DMS79 (cell line): ENCODE measurements at places on chromosomes 6 and 20.

DNA sequence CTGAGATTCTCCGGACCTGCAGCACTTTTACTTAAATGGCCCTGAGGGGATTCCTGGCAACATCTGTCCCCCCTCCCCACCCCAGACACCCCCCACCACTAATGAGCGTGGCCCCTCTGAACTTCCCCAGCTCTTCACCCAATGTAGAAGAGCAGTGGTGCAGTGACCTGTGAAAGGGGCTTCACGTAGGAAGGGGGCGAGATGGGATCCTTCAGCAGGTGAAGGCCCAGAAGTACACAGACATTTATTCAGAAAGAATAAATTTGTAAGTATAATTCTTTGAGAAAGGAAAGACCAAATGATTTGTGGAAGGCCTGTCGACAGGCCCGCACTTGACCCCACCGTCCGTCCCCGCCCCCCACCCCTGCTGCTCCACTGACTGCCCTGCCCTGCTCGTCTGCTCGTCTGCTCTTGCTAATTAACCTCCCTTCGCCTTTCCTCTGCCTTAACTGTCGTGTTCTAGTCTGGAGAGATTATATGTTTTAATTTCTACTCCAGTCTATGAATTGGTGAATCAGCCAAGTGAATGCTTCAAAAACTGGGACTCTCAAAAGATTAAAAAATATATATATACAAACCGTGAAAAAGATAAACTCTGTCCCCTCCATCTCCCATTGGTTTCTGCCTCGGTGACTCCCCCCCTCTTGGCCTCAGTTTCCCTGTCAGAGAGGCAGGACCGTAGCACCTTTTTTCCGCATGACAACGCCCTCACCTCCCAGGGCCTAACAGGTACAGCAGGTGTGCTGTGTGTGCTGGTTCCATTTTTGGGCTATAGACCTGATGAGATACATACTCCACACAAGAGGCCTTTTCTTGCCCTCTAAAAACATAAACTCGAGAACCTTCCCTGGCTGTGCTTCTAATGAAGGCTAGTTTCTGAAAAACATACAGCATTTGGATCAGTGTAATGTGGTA is 49.2 kb downstream of the GNAS start:
- no peak for DNase-seq

GRCh38 chr20:10074513-10074912 is 39.7 kb downstream of the ANKEF1 start:
- no peak for DNase-seq

DNA sequence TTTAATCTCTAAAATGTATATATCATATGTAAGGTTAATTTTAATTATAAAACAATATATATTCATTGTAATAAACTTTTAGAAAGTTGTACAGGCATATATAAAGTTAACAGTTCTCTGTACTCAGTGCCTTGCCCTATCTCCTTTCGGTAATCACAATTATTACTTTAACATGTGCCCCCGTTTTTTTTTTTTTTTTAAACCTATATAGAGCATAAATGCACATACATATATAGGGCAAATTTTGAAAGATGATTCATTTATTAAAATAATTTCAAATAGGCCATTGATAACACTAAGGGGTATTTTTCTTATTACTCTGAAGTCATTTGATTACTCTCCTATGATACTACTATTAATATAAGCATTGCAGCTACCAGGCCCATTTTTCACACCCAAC is 1.9 kb downstream of the ASF1A start:
- DNase-seq, result no peak

DNA sequence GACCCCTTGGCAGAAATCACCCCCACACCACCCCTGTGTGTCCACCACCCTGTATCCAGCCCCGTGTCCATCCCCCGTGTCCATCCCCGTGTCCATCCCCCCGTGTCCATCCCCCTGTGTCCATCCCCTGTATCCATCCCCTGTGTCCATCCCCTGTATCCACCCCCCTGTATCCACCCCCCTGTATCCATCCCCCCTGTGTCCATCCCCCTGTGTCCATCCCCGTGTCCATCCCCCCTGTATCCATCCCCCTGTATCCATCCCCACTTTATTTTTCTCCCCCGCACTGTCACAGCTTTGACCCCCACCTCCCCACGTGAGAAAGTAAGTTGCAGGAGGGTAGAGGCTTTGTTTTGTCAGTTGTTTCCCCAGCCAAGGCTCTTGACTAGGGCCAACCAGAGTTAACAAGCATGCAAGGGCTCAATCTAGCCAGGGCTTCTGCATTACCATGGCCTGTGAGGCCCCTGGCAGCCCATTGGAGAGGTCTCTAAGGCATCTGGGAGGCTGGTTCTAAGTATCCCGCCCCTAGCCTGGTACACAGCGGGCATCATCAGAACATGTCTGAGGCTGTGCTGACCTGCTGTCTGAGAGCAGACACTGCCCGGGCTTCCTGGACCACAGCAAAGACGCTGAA is 18.1 kb upstream of the SIRPA start:
- peak; percentile 2 for DNase-seq

GRCh38 chr6:27078734-27079357 is 168.7 kb upstream of the PRSS16 start:
- no peak for DNase-seq

DNA sequence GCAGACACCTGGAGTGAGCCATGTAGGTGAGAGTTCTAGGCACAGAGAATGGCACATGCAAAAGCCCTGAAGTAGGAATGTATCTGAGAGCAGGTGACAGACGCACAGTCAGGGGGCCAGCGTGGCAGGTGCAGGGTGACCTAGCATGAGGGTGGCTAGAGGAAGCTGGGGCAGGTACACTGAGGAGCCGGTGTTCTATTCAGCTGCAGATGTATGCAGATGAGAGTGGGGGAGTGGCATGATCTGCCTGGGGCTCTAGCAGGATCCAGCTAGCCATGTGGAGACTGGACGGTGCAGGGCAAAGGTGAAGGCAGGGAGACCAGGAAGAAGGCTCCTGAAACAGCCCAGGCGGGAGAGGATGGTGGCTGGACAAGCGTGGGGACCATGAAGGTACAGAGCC is 10.7 kb downstream of the PEDS1 start:
- DNase-seq, result no peak

DNA sequence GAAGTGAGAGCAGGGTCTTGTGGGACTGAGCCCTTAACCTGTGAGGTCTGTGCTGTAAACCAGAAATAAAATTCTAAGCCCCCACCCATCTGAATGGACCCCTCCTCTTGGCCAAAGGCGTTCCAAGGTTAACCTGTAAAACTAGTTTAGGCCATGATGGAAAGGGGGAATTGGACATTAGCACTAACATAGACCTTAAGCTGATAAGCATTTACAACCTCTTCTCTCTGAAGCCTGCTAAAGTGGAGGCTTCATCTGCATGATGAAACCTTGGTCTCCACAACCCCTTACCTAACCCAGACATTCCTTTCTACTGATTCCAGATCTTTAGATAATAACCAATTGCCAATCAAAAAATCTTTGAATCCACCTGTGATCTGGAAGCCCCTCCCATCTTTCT is 25.8 kb downstream of the PIGT start:
- DNase-seq, result no peak

DNA sequence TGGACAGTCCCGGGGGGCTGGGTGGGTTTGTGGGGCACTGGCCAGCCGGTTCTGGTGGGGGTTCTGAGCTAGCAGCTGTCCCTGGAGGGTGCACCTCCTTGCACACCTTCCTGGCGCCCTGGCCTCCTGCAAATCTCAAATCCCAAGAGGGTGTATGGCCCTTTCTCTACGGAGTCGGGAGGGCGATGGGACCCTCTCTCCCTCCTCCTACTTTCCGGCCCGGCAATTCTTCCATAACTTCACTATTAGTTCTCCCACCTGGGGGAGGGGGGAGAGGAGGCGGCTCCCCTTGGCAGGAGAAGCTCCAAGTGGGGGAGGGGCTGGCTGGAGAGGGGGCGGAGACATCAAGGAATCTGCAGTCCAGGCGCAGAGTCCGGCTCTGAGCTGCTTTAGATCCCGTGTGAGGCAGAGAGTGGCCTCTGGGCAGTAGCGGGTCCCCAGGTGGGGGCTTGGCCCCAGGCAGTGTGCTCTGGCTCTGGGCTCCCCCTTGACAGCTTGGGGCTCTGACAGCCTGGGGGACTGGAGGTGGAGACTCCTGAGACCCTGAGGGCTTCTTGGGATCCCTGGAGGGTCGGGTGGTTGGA is 1.4 kb upstream of the LAMA5 start:
- DNase-seq, result peak; percentile 31

GRCh38 chr6:113859349-113860180 is 2.4 kb downstream of the MARCKS start:
- peak; percentile 16 for DNase-seq

DNA sequence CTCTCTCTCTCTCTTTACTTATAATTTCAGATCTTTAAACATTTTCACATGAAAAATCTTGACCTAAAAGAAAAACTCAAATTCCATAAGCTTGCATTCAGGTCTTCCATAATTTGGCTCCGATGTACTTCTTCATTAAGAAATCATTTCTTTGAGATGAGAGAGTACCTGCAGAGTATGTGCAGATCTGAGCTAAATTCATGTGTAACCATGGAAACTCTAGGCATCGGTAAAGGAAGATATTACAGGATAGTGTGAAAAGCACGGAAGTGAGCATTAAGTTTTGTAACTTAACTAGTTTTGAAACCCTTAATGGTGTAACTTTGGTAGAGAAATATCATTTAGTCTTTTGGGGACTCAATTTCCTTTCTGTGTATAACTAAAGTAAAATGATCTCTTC is 295.9 kb upstream of the SOX4 start:
- DNase-seq, result no peak

DNA sequence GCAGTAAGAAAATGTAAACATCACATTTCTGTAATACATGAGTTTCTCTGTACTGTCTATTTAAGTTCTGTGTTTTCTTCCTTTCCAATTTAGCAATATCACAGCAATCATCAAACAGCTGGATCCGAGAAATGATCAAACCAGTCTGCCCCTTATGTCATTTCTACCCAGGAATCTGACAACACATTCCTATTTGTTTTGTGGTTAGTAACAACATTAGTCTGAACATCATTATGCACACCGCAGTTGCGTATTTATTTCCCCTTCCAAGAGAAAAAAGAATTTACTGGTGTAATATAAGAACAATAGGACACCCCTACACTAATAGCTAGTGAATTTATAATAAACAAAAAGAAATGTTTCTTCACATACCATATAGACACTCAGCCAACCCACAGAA is 179.5 kb downstream of the BTBD9 start:
- DNase-seq, result no peak

DNA sequence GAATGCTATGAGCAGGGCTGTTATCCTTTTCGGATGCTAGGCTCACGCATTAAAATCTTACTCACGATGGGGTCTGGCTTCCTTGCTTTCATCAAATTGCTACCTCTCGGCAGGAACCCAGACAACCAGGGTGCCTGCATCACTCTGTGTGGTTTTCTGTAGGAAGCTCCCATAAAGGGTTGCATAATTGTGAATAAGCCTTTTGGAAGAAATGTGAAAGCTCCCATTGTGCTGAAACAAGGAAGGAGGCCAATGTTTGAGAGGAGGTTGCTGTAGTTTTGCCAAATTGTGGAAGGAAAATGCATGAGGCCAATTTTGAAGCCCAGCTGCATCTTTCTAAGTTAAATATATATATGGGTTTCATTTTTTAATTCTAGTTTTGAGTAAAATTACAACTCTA is 615.5 kb downstream of the C6orf118 start:
- DNase-seq, result no peak

GRCh38 chr6:132314432-132314831 is 86.8 kb downstream of the MOXD1 start:
- no peak for DNase-seq

GRCh38 chr6:27608916-27609883 is 136.3 kb upstream of the ZNF184 start:
- DNase-seq, result no peak

DNA sequence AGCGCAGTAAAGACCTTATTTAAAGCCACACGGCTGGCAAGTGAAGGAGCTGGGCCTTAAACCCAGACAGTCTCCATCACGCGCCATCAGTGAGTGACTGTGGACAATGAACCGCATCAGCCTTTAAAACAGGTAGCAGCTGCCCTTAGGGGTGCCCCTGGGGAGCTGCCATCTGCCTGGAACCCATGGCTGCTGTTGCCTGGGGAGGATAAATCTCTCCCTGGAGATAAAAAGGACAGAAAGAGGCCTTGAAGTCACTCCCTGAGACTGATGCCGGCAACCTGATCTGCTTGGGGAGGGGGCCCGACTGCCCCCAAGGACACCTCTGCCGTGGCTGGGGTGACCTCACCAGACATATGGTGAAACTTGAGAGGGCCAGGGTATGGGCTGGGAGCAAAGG is 73.5 kb downstream of the PREX1 start:
- DNase-seq, result no peak

GRCh38 chr6:43823879-43824702 is 54.1 kb downstream of the VEGFA start:
- peak; percentile 97 for DNase-seq

DNA sequence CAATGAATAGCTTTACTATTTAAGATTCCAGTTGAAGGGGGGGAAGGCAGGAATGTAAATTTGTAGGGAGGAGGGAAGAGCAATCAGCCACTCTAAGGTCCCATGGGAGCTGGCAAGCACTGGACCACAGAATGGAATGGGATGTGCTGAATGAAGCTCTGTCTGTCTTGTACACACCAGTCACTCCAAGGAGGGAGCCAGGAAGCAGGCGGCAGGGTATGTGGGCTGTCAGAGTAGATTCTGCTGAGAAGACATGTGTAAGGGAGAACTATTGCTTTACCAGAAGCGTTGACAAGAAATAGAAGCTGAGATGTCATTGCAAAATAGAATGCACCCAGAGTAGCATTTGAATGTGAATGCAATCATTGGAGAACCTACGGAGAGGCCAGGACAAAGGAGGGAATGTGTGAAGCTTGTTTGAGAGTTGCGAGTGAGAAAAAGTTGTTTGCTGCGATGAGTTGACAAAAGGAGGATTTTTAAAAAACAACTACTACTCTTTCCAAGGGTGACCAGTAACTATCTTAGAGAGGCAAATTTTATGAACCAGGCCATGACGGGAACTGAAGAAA is 25.2 kb upstream of the PDE7B start:
- DNase-seq, result no peak

GRCh38 chr20:208942-209566 is 18.0 kb upstream of the DEFB129 start:
- no peak for DNase-seq

GRCh38 chr20:50571466-50571865 is 61.3 kb downstream of the PTPN1 start:
- no peak for DNase-seq

DNA sequence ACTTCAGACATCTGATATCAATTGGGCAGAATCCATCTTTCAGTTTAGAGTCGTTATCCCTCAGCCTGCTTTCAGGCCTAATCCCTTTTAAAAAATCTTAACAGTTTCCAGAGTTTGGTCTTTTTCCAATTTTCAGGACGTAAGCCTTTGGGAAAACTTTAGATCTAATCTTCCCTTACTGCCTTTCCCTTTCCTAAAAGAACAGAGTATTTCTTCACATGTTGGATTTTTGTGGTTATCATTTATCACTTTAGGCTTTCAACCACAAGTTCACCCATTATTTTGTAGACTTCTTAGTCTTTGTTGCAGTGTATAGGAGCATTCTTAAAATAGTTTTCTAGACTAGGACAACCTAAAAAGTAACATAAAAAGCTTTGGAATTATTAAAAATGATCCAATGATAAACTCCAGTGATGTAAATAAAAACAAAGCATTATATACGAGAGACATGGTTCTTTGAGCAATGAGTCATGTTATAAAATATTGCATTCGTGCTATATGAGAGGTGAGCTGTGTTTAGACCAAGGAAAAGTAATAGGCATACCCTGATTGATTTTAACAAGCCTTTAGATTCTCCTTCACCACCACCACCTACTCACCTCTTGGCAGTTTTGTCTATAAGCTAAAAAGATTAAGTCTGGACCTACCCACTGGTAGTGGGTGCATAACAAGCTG is 90.4 kb upstream of the MCHR2 start:
- DNase-seq, result no peak
